ENCODE measurements at places on chromosomes 5 and 9.

- DNase-seq, result no peak
Measured at GRCh38 chr5:94784536-94785505, 166.4 kb downstream of the SLF1 start.

- no peak for DNase-seq
Measured at GRCh38 chr5:37881359-37881758, 41.5 kb upstream of the GDNF start.

DNA sequence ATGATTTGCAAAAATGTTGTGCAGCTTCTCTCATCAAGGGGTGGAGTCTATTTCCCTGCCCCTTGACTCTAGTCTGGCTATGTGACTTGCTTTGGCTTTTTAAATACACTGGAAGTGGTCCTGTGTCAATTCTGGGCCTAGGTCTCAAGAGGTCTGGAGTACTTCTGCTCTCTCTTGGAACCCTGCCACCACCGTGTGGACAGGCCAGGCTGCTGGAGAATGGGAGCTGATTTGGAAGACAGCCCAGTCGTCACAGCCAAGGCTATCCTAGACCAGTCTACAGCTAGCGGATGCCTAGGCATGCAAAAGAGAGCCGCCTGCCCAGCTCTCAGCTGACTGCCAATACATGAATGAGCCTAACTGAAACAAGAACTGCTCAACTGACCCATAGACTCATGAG, 56.7 kb upstream of the CLINT1 start:
- no peak for DNase-seq

DNA sequence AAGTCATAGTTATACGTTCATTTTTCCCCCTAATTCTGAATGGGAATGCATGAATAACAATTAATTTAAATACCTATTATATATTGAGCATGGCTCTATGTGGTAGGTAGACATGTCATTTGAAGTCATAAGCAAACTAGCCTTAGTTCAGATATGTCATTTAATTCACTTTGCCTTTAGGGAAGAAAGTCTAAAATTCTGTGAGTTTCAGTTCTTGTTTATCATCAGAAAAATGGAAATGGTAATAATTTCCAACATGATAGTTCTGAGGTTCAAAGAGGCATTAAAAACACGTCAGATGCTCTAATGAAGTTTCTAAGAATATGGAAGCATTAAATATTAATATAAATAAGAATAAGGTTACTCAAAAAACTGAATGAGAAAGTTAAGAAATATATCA, 13.1 kb upstream of the ANXA1 start:
- no peak for DNase-seq

- no peak for DNase-seq
Measured at GRCh38 chr5:61704289-61704688, 372.2 kb downstream of the ZSWIM6 start.

DNA sequence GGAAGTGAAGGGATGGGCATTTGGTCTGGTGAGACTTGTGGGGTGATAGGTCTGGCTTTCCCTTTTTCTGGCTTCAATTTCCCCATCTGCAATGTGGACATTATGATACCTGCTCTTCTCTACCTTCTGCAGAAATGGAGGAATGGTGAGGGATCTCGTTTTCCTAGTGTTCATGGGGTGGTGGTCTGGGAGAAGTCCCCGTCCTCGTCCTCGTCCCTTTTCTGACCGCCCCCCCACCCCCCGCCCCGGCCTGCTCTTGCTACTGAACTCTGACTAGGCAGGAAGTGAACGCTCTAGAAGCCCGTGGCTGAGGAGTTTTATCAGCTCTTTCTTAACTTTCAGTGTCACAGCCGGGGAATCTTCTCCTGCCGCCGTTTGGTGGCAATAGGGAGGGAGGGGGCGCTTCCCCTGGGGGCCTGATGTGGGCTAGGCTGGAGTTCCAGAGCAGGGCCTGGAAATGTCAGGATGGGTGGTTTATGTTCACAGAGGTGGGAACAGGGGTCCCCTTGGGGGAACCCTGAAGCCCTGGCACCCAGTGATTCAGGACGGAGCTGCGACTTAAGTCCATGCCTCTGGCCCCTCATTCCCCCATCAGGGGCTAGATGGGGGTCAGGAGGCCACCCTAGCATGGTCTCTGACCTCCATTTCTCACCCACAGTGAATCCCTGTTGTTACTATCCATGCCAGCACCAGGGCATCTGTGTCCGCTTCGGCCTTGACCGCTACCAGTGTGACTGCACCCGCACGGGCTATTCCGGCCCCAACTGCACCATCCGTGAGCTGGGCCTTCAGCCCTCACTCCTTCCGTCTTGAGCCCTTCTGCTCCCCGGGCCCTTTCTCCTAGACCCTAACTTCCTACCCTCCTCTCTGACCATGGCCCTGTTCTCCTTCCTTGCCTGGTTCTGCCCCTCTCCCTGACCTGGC, 6.7 kb downstream of the PTGS1 start:
- no peak for DNase-seq

DNA sequence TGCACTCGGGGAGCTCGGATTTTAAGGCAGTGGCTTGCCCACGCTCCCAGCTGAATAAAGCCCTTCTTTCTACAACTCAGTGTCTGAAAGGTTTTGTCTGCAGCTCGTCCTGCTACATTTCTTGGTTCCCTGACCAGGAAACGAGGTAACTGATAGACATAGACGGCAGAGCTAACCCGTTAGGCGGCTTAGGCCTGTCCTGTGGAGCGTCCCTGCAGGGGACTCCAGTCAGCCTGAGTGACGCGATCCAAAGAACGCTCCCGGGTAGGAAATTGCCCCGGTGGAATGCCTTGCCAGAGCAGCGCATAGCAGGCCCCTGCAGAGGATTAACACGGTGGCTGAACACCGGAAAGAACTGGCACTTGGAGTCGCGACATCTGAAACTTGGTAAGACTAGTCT, 1.8 kb upstream of the SELENOP start:
- no peak for DNase-seq

DNA sequence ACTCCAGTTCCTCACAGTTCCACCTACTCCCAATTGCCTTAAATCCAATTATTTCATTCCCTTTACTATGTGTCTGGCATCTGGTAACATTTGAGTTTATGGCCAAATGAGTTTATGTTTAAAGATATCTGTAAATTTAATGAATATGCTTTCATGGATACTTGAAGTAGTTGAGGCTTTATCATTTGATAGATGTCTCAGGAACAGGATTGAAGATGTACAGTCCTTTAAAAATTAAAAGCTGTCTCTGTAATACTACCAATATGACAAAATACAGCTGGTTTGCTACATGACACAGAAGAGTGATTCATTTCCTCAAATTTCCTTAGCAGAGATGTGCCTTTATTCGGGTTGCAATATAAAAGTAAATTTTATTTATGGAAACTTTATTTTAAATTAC, 2326.0 kb upstream of the ACO1 start:
- DNase-seq, result no peak

DNA sequence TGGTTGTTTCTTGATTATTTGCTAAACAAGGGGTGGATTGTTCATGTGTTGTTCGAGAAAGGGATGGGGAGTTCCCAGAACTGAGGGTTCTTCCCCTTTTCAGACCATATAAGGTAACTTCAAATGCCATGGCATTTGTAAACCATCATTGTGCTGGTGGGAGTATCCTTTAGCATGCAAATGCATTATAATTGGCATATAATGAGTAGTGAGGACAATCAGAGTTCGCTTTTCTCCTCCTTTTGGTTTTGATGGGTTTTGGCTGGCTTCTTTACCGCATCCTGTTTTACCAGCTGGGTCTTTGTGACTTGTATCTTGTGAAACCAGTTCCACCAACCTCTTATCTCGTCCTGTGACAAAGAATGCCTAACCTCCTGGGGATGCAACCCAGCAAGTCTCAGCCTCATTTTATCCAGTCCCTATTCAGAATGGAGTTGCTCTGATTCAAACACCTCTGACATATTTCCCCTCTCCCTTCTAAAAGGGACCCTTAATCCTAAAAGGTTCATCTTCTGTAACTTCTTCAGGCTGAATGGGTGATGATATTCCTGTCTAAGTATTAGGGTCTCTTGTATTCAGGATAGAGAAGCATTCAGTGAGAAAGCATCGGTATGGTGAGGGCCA, 8.7 kb upstream of the FBN2 start:
- DNase-seq, result no peak

- no peak for DNase-seq
Measured at GRCh38 chr9:131253891-131254491, 22.3 kb downstream of the FAM78A start.

DNA sequence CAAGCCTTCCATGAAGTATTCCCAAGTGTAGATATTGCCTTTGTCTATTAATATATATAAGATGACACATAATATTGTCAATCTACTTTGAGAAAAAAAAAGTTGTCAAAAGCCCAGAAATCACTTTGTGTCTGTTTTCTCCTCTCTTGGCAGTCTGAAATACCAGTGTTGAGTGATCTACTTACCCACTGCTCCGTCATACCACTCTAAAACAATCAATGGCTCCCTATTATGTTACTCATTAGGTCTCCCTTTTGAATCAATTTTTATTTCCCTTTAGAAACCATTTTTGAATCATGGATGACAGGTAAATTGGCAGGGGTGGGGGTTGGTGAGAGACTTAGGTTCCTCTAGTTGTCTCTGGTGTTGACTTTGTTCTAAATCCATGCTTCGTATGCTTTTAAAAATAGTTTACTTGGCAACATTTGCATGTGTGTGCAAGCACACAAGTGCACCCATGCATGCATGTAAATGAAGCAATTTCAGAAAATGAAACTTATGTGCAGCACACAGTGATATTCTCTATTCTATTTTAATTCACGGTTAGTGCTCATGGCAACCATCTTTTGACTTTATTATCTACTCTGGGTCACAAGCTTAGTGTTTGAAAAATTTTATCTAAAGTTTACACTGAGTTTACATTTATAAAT, 378.9 kb downstream of the RAB3C start:
- no peak for DNase-seq

GRCh38 chr9:136956604-136957003, 4.5 kb downstream of the LCN12 start:
- no peak for DNase-seq

- DNase-seq, result no peak
Measured at GRCh38 chr9:101457003-101457402, 21.4 kb upstream of the ALDOB start.

DNA sequence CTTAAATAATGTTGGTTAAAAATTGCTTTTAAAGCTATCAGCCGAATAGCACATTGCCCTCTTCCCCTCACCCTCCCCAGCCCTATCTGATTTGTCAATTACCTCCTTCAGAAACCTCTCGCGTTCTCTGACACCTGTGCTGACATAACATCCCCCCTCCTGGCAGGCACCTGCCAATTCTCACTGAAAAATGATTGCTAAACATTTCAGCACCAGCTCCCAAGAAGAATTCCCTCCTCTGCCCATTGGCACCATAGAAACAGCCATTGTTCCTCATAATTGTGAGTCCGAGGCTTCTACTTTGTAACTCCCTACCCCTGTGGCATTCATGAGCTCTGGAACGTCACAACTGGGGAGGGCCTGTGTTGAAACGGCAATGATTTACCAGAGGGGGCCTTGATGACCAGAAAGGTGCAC, 20.2 kb downstream of the CDH6 start:
- DNase-seq, result no peak

GRCh38 chr5:16889972-16890519, 46.0 kb downstream of the MYO10 start:
- DNase-seq, result no peak

- DNase-seq, result no peak
Measured at GRCh38 chr5:133247881-133248624, 196.2 kb downstream of the HSPA4 start.

DNA sequence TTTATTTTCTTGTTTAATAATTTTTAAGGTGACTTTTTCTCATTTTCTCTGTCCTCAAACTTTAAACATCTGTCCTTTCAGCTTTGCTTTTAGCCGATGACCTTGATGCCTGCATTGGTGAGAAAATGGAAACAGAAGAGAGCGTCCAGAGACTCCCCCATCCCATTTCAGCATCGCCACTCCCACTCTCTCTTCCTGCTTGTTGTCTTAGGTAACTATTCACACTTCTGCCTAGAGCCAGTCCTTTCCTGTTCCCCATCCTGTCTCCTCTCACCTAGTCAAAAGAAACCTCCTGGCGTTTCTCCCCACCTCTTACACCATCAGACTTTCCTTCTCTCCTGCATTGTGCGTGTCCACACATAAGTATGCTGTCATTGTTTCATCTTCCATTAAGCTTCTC, 124.6 kb downstream of the MAST4 start:
- no peak for DNase-seq

DNA sequence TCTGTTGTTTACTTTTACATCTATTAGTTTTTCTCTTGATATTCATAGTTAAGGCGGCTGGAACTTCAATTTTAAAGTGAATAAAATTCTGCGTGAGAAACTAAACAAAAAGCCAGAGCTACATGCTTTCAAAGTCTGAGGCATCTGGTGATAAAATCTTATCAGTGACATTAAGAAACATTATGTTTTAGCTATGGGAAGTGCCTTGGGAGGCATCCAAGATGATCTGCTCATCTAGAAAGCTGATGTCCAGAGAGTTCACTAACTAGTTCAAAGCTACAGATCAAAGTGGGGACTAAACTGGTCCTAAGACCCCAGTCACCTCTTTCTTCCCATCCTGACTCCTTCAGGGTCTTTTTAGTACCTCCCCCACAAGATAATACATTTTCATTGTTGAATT, 37.2 kb downstream of the MRPS27 start:
- DNase-seq, result no peak

DNA sequence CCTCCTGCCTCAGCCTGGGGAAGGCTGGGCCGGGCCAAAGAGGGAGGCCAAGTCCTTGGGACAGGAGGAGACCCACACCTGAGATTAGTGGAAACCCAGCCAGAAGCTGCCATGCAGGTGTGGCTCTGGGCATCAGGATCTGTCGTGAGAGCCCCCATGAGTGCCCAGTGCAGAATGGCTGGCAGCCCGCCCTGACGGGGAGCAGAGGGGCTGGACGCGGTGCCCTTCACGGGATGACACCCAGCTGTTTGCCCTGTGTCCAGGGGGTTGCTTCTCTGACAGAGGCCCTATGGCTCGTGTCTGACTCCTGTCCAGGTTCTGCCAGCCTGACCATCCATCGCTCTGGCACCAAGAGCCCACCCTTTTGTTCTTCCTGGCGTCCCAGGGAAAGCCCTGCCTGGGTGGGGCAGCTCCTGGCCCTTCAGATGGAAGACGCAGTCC, 8.5 kb downstream of the DIPK1B start:
- DNase-seq, result no peak

- DNase-seq, result no peak
Measured at GRCh38 chr5:150347003-150347402, 10.5 kb upstream of the TCOF1 start.

DNA sequence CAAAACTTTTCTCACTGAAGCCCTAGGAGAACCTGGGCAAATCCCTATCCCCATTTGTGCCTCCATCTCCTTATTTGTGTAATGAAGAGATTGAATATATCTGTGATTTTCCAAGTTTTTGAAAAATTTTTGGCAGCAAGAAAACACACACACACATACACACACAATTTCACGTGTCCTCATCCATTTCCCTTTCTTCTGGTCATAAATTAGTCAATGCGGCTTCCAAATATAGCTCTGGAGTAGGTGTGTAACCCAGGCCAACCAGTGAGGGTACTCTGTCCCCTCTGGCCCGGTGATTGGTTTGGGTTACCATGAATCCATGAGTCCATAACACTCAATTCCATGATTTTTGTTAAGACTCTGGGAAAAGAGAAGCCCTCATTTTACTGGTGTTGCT, 12.7 kb downstream of the CSF1R start:
- DNase-seq, result no peak
